ENCODE measurements at places on chromosomes 7 and 10. TPM values are rescaled to one million over a fixed set of nuclear protein-coding genes. Genes with fewer than 3 reads are reported as not detected.

DNA sequence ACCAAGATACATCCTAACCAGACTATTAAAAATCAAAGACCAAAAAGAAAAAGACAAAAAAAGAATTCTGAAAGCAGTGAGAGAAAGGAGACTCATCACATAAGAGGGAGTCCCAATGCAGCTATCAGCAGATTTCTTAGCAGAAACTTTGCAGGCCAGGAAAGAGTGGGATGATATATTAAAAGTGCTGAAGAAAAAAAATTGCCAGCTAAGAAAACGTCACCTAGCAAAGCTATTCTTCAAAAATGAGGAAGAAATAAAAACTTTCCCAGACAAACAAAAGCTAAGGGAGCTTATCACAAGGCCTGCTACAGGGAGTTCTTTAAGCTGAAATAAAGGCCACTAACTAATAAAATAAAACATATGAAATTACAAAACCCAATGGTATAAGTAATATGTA is 40.5 kb upstream of the CDK6 start:
- no peak for DNase-seq

DNA sequence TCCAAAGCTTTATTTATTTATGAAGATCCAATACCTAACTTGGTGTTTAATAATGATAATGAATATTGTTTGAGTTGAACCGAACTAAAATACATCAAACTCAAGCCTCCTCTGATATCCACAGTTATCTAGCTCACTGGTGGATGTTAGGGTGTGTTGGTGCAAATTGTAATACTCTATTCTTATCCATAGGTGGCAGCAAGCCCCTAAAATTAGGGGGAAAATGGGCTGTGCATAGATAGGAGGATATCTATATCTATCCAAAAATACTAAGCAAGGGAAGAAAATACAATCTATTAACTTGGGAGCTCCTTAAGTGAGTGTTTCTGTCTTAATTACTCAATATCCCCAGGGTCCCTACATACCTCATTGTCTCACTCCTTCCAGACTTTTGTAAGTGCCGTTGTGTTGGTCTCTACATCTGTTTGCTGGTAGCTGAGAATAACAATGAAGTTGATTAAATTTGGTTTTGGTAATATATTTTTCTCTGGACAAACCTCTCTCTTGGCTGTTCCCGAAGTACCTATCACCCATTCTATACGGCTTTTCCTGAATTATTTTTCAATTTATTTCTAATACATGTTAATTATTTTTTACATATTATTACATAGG is 55.0 kb upstream of the VWDE start:
- DNase-seq, result peak; percentile 48

DNA sequence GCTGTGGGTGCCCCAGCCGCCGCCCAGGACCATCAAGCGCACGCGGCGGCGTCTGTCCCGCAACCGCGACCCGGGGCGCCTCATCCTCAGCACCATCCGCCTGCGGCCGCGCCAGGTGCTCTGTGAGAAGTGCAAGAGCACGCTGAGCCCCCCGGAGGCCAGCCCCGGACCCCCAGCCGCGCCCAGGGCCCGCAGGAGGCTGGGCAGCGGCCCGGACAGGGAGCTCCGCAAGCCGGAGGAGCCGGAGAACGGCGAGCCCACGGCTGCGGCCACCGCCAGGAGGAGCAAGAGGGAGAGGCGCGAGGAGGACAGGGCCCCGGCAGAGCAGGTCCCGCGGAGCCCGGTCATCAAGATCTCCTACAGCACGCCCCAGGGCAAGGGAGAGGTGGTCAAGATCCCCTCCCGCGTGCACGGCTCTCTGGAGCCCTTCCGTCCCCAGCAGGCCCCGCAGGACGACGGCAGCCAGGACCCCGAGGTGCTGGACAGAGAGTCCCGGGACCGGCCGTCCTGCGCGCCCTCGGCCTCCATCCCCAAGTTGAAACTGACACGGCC is 8.0 kb downstream of the PWWP2B start:
- DNase-seq, result no peak

DNA sequence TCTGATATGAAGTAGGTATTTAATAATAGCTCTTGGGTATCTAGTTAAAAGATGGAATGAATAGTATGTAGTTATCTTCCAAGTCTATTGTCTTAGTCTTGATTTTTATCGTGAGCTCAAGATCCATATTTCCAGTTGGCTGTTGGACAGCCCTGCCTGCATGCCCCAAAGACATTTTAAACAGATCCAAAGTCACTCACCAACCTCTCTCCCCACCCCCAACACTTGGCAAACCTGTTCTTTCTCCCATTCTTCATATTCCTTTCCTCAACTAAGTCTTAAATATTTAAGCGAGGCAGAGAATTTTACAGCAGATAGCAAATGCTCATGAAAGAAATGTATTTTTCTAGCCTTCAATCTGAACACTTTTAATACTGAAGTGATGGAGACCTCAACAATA is 80.7 kb upstream of the PALS2 start:
- no peak for DNase-seq

- DNase-seq, result no peak
Observed at GRCh38 chr7:135747366-135747765, 1.2 kb downstream of the FAM180A start.

- peak; percentile 9 for DNase-seq
Observed at GRCh38 chr10:13528875-13529713, at the start of gene BEND7. Gene BEND7 (minus strand): TSS chr10:13529014. CDS start chr10:13528533, 481 bp downstream.

GRCh38 chr7:105246256-105246655 is 142.5 kb downstream of the SRPK2 start:
- DNase-seq, result no peak

Gene TLL2
- 0.12 TPM for total RNA-seq

All from A172 (cell line).